A549 treated with Mapracorat at 1 μM for 4 hours (cell line): ENCODE measurements at places on chromosomes 11 and 22. TPM values are rescaled to one million over a fixed set of nuclear protein-coding genes. Genes with fewer than 3 reads are reported as not detected.

The CNIH2 gene
- total RNA-seq, result 2.2 to 3.4 TPM (median 2.4 TPM) in 5 replicates

The RAG2 gene
- total RNA-seq, result not detected in 5 replicates

The CD3G gene
- total RNA-seq, result not detected in 5 replicates

The PHLDB1 gene
- 8.0 to 8.8 TPM (median 8.5 TPM) in 5 replicates for total RNA-seq

The KBTBD3 gene
- total RNA-seq, result 0.82 to 2.5 TPM (median 1.5 TPM) in 5 replicates

The MEI1 gene
- total RNA-seq, result not detected in 5 replicates

The CBLIF gene
- total RNA-seq, result not detected in 5 replicates

The OR4D9 gene
- total RNA-seq, result not detected in 5 replicates

The ZNF143 gene
- total RNA-seq, result 8.7 to 12.5 TPM (median 10.4 TPM) in 5 replicates

The GSTT2B gene
- 0.28 to 0.43 TPM (median 0.39 TPM) in 5 replicates for total RNA-seq

The C11orf54 gene
- 11.3 to 14.2 TPM (median 12.0 TPM) in 5 replicates for total RNA-seq

The MS4A3 gene
- not detected in 5 replicates for total RNA-seq

The BATF2 gene
- total RNA-seq, result 0.71 to 1.1 TPM (median 0.85 TPM) in 5 replicates

The TREH gene
- total RNA-seq, result not detected in 5 replicates

The LRRC56 gene
- 0.54 to 1.1 TPM (median 0.72 TPM) in 5 replicates for total RNA-seq

The CHRM1 gene
- total RNA-seq, result 0.06 to 0.21 TPM (median 0.10 TPM) in 5 replicates

The ZP1 gene
- total RNA-seq, result 0.22 to 0.36 TPM (median 0.24 TPM) in 3 of 5 replicates, not detected in the others
